Hepatic stellate cell (primary cell): ENCODE measurements at places on chromosomes 4 and X.

DNA sequence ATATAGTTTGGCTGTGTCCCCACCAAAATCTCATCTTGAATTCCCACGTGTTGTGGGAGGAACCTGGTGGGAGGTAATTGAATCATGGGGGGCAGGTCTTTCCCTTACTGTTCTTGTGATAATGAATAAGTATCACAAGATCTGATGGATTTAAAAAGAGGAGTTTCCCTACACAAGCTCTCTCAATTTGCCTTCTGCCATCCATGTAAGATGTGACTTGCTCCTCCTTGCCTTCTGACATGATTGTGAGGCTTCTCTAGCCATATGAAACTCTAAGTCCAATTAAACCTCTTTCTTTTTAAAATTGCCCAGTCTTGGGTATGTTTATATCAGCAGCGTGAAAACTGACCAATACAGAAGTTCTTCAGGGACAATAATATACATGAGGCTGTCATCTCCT lies 425.1 kb downstream of the PABPC4L start:
- no peak for DNase-seq

DNA sequence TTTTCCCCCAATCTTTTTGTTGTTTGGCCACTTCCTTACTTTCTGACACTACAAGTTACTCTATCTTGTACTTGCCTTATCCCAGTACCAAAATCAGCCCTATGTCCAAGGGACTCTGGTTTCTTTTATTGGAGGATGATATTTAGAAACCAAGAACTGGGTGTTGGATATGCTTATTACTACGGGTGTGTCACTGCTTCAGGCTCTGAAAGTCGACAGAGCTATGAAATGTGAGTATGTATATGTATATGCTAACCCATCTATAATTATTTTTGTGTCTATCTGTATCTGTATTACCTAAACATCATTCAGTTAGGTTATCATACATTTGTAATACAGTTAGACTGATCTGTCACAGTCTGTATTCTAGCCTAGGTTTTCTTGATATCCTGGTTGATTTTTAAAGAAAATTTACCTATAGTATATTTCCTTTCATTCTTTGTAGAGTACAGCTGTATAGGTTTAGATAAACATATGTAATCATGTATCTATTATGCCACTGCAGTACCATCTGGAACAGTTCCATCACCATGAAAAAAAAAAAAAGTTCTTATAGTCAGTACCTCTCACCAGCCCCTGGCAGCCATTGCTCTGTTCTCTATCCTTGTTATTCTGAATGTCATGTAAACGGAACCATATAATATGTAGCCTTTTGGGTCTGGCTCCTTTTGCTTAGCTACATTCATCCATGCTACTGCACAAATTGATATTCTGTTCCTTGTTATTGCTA lies 18.1 kb downstream of the SEC24B start:
- no peak for DNase-seq

- no peak for DNase-seq
Measured at GRCh38 chr4:38273407-38273806, 313.2 kb downstream of the PTTG2 start.

GRCh38 chr4:85808864-85809263 lies 333.9 kb downstream of the ARHGAP24 start:
- no peak for DNase-seq

GRCh38 chr4:143207555-143207954 lies 22.8 kb downstream of the USP38 start:
- DNase-seq = no peak

- no peak for DNase-seq
Measured at GRCh38 chr4:108738003-108738706, 24.7 kb downstream of the ETNPPL start.

GRCh38 chr4:187227907-187228704 lies 504.4 kb upstream of the FAT1 start:
- DNase-seq = no peak

DNA sequence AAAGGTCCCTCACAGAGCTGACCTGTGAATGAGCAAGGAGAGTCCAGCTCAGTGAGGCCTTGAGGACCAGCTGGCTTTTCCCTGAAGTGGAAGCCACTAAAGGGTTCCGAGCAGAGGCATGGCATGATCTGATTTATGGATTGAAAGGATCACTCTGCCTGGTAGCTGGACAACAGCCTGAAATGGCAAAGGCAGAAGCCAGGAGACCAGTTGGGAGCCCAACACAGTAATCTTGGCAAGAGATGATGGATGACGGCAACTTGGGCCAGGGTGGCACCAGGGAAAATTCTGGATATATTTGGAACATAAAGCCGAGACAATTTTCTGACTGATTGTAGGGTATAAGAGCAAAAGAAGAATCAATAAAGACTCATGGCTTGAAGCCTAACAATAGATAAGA lies 69.3 kb upstream of the STIM2 start:
- DNase-seq = no peak

DNA sequence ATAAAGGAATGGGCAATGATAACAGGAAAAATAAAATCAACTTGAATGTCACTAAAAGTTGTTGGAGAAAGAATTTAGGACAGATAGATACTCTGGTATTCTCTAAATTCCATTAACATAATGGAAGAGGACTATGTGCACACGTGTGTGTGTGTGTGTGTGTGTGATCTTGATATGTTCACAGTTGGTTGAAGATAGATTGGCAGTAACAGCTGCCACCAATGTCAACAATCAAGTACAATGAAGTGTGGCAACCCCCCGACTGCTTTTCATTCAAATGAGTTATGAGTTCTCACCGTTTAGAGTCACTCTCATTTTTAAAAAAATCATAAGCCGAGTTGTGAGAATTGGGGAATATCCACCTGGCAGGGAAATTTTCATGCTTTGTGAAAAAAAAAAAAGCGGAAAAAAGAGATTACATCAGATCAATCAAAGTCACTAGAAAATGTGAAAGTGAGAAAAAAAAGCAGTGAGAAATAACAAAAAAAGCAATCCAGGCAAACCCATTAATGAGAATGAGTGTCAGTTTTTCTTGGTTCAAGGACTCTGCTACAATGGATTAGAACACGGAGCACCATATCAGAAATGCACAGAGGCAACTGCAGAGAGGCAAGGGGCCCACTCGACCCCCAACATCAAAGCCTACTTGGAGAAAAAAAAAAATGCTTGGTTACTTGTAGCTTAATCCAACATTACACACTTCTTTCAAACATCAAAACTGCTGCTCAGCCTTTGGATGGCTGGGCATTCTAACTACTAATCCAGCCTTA lies 414.9 kb upstream of the PITX2 start:
- no peak for DNase-seq

- no peak for DNase-seq
Measured at GRCh38 chr4:8691151-8691775, 98.7 kb downstream of the CPZ start.

- no peak for DNase-seq
Measured at GRCh38 chr4:183621875-183622274, 37.1 kb downstream of the RWDD4 start.

DNA sequence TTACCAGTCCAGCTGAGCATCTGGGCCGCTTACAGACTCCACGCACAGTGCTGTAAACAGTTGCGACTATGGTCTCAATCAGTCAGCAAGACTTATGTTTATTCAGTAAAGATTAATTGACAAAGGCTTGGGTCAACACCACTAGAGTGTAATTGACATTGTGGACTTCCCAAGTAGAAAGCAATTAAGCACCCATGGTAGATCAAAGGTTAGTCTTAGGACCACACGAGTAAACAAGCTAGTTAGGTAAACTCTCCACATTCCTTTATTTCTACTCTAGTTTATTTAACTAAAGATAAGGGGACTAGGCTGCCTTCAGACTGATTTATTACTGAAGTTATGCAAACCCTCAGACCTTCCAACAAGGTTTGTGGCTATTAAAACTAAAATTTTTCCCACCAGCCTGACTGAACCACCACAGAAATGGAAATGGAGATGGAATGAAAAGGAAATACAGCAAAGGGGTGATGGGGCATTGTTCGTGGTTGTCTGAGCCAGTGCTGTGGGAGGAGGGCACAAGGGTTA lies 44.2 kb downstream of the MTHFD2L start:
- no peak for DNase-seq

- no peak for DNase-seq
Measured at GRCh38 chrX:68697465-68698125, 50.1 kb downstream of the STARD8 start.

- no peak for DNase-seq
Measured at GRCh38 chr4:185813133-185813532, 1.1 kb upstream of the SORBS2 start.

GRCh38 chr4:20391198-20391597 lies 139.5 kb downstream of the SLIT2 start:
- DNase-seq = no peak

GRCh38 chr4:70749313-70749712 lies 27.5 kb downstream of the RUFY3 start:
- DNase-seq = no peak

GRCh38 chr4:39524161-39524957 lies 2.9 kb downstream of the UGDH start:
- no peak for DNase-seq
